ENCODE measurements at places on chromosomes 7 and 10.

DNA sequence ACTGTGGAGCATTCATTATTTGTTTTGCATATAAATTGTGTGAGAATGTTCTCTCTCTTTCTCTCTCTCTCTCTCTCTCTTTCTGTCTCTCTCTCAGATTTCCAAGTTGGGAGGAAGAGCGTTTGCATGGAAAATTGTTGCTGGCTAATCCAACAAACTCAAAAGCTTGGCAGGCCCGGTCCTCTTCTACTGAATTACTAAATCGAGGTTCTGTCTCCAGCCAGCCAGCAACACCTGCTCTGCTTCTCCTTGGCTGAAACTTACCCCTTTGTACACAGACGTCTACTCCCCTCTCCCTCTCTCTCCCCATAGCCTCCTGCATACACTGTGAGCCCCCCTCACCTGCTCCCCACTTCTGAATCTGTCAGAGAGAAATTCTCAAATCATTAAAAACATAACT, 996.4 kb upstream of the AUTS2 start:
- no peak for DNase-seq

DNA sequence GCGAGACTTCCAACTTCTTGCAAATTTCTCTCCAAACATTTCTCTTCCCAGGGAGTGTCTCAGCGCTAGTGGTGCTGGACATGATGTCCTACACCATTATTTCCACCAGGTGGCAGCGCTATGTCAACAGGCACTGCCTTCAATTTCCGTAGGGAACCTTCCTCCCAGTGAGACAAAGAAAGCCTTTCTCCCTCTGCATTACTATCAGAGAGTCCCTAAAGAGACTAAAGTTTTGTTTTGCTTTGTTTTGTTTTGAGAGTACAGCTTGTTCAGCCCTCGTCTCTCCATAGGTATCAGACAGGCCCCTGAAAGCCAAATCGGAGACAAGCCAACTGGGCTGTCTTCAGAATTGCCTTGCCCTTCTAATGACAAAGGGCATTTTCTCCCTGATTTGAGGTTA, 44.2 kb upstream of the GGCT start:
- peak; percentile 11 for DNase-seq

- DNase-seq, result no peak
Observed at GRCh38 chr10:15046626-15047025, 2.9 kb downstream of the OLAH start.

GRCh38 chr7:13829231-13829630, 160.2 kb downstream of the ETV1 start:
- no peak for DNase-seq

DNA sequence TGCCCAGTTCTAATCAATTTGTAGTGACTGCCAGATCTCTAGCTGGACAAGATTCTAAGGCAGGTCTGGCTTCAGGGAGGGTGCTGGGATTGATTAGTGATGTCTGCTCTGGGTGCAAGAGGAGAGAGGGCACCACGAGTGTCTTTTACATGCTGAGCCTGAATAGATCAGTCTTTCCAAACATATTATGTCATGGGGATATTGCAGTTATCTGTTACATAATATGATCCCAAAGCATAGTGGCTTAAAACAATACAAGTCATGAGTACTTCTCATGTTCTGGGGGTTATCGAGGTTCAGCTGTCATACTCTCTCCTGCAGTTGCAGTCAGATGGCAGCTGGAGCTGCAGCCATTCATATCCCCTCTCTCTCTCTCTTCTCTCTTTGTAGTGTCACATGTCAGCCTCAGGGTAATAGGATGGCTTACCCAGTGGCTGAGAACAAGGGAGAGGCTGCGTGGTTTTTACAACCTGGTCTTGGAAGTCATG, 26.0 kb downstream of the SLC29A3 start:
- no peak for DNase-seq

DNA sequence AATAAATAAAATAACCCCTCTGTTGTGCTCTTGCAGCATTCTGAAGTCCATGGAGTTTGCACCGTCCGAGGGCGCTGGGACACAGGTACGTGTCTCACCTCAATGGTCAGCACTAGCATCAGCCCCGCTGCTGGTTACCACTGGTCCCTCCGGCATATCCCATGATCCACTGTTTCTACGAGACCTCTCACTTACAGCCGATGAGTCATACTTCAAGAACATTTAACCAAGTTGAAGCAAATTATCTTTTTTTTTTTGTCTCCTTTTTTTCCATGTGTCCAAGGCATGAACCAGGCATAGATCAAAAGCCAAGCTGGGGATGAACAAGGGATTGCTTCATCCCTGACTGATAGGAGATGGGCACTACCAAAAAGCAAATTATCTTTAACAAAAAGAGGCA, 92.9 kb upstream of the SH2B2 start:
- DNase-seq, result no peak

GRCh38 chr10:76871697-76872295, 765.8 kb downstream of the KCNMA1 start:
- DNase-seq, result no peak

DNA sequence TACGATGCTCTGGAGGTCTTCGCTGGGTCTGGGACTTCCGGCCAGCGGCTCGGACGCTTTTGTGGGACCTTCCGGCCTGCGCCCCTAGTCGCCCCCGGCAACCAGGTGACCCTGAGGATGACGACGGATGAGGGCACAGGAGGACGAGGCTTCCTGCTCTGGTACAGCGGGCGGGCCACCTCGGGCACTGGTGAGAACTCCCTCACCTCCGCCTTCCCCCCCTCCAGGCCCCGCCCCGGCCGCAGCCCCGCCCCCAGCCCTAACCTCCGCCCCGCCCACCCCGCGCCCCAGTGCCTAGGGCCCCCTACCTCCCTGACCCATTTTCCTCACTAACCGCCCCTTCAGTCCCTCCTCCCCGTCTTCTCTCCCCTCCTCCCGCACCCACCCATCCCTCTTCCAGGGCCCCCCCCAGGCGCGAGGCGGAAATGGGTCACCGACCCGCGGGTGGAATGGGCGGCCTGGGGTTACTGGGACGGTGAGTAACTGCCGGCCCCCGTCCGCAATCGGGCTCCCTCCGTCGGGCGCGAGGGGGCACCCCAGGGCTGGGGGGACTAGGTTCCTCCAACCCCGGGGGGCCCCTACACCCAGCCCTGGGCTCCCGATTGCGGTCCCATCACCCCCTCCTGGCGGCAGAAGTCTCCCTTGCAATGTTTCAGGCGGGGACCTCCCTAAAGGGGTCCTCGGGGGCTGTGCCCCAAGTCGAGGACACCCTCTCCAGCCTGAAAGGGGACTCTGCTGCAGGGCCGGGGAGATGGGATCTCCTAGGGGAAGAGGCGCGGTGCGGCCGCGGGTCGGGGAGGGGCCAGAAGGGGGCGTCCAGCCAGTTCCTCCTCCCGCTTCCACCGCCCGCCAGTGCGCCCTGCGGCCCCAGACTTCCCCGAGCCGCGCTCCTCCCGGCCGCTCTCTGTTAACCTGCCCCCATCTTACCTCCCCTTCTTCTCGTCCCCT, 2.1 kb downstream of the PCOLCE start:
- DNase-seq, result peak; percentile 74

DNA sequence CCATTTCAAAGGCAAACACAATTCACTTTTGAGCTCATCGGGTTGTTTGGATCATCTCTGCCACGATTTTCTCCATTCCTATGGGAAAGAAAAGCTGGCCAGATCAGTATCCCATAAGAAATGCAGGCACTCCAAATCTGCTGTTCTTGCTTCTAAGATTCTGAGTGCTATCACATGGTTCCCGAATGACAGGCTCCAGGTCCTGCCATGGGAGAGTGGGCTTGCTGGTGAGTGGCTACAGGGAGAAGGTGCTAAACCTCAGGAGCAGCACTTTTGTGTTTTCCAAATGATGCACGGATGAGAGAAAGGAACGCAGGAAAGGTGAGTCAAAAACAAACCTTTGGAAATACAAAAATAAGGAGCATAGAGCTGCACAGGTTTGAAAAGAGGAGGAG, 32.1 kb downstream of the MTURN start:
- DNase-seq, result no peak

DNA sequence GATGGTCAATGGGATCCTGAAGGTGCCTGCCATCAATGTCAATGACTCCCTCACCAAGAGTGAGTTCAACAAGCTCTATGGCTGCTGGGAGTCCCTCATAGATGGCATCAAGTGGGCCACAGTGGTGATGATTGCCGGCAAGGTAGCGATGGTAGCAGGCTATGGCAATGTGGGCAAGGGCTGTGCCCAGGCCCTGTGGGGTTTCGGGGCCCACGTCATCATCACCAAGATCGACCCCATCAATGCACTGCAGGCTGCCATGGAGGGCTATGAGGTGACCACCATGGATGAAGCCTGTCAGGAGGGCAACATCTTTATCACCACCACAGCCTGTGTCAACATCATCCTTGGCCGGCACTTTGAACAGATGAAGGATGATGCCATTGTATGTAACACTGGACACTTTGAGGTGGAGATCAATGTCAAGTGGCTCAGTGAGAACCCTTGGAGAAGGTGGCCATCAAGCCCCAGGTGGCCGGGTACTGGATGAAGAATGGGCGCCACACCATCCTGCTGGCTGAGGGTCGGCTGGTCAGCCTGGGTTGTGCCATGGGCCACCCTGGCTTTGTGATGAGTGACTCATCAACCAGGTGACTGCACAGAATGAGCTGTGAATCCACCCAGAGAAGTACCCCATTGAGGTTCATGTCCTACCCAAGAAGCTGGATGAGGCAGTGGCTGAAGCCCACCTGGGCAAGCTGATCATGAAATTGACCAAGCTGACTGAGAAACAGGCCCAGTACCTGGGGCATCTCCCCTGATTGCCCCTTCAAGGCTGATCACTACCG, 63.0 kb upstream of the ANTXRL start:
- no peak for DNase-seq

GRCh38 chr10:22042557-22043326, 39.2 kb upstream of the DNAJC1 start:
- no peak for DNase-seq

DNA sequence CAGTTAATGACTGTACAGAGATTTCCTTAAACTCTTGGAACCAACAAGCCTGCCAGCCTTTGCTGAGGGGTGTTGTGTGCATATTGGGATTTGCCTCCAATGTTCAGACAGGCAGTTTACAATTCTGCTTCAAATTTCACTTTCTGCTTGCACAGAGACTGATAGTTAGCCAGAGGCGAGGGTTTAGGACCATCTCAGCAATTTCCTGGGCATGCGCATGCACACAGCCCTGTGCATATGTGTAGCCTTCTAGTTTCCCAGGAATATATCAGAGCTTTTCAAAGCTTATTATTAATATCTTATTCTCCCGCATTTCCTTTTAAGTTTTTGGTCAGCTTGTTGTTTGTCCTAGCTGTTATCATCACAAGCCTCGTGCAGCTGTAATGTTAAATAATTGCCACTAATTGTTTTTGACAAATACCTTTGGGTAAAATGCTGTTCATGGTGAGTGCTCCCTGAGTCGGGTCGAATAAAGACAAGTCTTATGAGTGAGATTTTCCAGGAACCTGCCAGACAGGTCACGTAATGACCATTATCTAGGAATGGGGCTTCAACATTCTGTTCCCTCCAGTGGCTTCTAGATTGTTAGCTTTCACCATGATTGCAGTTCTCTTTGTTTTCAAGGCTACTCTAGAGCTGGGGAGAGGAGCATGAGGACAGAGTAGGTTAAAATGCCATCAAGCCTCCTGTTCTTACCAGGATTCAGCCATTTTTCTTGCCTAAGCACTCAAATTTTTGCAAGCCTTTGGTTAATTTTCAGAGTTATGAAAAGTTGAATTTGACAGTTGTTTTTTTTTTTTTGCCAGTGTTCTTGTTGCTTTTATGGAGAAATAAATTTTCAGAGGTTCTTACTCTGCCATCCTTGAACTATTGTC, 24.1 kb upstream of the DNAJC1 start:
- DNase-seq, result no peak

GRCh38 chr10:113080925-113081229, 130.8 kb downstream of the TCF7L2 start:
- DNase-seq, result no peak

- peak; percentile 86 for DNase-seq
Observed at GRCh38 chr7:64902806-64903721, at the start of gene ZNF273. Gene ZNF273, plus strand, starts transcription at chr7:64903273. Its CDS starts 45 bp downstream, at chr7:64903318.

DNA sequence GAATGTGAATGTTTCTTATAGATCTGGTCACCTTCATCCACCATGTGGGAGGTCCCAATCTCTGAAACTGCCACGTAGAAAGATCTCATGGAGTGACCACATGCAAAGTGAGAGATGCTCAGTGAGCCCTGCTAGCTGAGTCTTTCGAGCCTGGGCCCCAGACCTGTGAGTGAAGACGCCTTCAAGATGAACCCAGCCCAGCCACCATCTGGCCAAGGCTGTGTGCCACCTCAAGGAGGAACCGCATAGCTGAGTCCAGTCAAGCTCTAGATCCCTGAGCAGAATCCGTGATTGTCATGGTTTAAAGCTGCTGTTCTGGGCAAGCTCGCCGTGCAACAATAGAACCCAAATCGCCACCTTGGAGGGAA, 20.2 kb upstream of the PPIF start:
- no peak for DNase-seq

DNA sequence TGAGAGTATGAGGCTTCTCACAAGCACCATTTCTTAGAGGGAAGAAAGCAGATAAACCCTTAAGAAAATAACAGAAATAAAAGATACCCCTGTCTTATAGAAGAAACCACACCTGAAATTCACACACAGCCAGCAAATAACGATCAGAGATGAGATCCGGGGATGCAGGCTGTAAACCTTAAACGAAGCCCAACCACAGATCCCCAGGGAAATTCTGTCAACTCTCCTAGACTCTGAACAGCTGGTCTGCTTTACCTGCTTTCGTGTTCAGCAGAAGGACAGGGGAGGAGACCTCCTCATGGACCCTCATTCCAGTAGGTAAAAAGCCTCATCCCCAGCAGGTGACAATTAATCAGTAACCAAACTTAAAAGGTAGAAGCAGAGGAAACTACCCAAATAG, 45.0 kb downstream of the VOPP1 start:
- DNase-seq, result no peak

DNA sequence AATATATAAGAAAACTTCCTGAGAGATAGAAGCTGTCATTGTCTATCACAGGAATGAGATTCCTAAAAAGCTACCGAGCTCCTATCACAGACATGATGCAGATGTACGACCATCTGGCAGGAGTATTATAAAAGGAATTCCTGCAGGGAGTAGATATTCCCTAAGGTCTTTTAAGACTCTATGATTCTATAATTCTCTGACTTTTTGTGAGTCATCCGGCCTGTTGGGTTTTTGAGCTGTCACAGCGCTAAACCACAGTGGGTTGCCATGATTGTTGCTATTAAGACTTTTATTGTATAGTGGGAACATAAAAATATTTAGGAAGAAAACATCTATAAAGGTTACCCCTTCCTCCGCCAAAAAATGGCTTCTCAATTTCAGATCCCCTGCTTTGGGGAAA, 223.4 kb downstream of the BMPER start:
- no peak for DNase-seq

- no peak for DNase-seq
Observed at GRCh38 chr10:128865436-128866195, 601.4 kb upstream of the MGMT start.

GRCh38 chr10:110447886-110448285, 49.8 kb upstream of the DUSP5 start:
- DNase-seq, result no peak

DNA sequence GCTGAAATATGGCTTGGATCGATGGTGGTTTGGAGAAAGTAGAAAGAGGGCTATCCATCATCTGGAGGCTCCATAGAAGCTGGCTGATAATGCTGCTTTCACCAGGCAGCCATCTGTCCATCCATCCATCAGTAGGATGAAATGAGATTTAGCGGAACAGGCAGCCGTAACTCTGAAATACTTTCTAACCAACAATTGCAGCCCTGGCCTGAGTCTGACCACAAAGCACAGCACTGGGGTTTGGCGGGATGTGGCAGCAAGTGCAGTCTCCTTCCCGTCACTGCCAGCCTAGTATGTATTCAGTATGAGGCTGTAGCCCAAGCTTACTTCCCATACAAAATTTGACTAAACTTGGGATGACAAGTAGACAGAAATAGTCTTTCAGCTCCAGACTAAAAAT, 38.0 kb downstream of the R3HCC1L start:
- no peak for DNase-seq

All from stimulated activated CD8-positive, alpha-beta memory T cell treated with anti-CD3 and anti-CD28 coated beads, Interleukin-2, amount 100 ng/mL, for 48 hours (primary cell).